ENCODE measurements at places on chromosomes 1 and 21. TPM values are rescaled to one million over a fixed set of nuclear protein-coding genes. Genes with fewer than 3 reads are reported as not detected.
A peak's percentile ranks its signal among the peaks of the same experiment; 100 is the strongest.

HNRNPCL4 gene
- total RNA-seq, result not detected

ABCA4 gene
- 1.0 TPM for total RNA-seq

HES3 gene
- total RNA-seq, result not detected

PTGFRN gene
- 37.7 TPM for total RNA-seq

DNA sequence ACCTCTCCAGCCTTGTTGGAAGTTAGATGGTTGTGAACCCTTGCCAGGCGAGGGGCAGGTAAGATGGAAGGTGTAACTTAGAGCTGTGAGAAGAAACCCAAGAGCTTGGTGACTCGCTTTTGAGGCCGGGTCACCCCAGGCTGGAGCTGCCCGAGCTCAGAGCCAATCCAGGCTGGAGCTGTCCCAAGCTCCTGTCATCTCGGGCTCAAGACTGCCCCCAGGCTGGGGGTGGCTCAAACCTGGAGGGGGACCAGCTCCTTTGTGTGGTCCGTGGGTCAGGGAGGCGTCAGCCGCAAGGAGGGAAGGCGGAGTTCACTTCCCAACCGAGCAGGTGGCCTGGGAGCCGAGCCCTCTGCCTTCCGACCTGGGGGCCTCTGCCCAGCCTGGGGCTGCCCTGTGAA is 2.0 kb downstream of the HUNK start:
- H3K36me3 ChIP-seq, result no peaks in the 10 kb centered on the region
- DNase-seq, result peak; percentile 45
- H3K4me1 ChIP-seq, result peaks cover 17% of the 10 kb centered on the region
- H3K27me3 ChIP-seq, result no peaks in the 10 kb centered on the region

GRCh38 chr1:231478811-231479210 is 49.7 kb upstream of the TSNAX start:
- no peaks in the 10 kb centered on the region for H3K27me3 ChIP-seq
- no peak overlapping the region for H3K4me3 ChIP-seq
- no peaks in the 10 kb centered on the region for H3K4me1 ChIP-seq
- H3K36me3 ChIP-seq, result no peaks in the 10 kb centered on the region

DNA sequence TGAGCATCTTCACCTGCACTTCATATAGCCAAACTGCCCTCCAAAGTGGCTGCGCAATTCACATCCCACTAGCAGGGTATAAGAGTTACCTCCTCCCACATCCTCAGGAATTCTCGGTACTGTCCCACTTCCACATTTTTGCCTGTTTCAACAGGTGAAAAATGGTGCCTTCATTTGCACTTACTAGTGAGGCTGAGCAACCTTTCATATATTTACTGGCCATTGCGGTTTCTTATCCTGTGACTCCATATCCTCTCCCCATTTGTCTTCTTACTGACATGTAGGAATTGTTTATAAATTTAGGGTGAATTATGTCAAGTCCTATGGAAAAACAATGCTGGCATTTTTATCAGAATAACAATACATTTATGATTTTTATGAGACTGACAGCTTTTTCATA is 61.9 kb downstream of the NIBAN1 start:
- H3K4me1 ChIP-seq, result no peaks in the 10 kb centered on the region
- no peaks in the 10 kb centered on the region for H3K36me3 ChIP-seq
- DNase-seq, result no peak
- H3K27ac ChIP-seq, result no peak overlapping the region

GRCh38 chr1:193265716-193266115 is 79.3 kb upstream of the B3GALT2 start:
- H3K27me3 ChIP-seq, result no peaks in the 10 kb centered on the region
- H3K4me3 ChIP-seq, result no peak overlapping the region
- H3K4me1 ChIP-seq, result no peaks in the 10 kb centered on the region
- H3K27ac ChIP-seq, result no peak overlapping the region
- DNase-seq, result no peak

DNA sequence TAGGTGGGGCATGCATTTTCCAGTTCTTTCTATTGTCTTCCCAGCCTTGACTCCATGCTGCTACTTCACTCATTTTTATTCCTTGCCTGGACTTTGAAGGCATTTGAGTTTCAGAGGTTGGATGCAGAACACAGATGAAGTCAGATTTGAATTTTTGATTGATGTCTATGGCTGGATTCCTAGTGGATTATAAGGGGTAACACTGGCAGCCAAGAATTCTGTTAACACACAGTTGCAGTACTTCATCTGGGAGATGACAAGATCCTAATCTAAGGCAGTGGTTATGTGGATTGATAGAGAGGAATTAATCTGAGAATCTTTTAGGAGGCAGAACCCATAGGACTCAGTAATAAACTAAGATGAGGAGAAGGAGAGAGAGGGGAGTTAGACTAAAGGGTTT is 439.0 kb upstream of the USP24 start:
- H3K27ac ChIP-seq, result no peak overlapping the region
- no peaks in the 10 kb centered on the region for H3K36me3 ChIP-seq
- no peak for DNase-seq
- no peak overlapping the region for H3K4me3 ChIP-seq
- no peaks in the 10 kb centered on the region for H3K27me3 ChIP-seq
- H3K4me1 ChIP-seq, result no peaks in the 10 kb centered on the region

JUN gene
- 289 TPM for total RNA-seq

IGSF21 gene
- total RNA-seq, result 0.12 TPM

- H3K4me1 ChIP-seq, result no peaks in the 10 kb centered on the region
- no peaks in the 10 kb centered on the region for H3K27me3 ChIP-seq
- H3K4me3 ChIP-seq, result no peak overlapping the region
- no peak for DNase-seq
- H3K36me3 ChIP-seq, result peaks cover 3% of the 10 kb centered on the region
These were observed 2.1 kb downstream of the SCCPDH start for GRCh38 chr1:246726255-246726679.

DNA sequence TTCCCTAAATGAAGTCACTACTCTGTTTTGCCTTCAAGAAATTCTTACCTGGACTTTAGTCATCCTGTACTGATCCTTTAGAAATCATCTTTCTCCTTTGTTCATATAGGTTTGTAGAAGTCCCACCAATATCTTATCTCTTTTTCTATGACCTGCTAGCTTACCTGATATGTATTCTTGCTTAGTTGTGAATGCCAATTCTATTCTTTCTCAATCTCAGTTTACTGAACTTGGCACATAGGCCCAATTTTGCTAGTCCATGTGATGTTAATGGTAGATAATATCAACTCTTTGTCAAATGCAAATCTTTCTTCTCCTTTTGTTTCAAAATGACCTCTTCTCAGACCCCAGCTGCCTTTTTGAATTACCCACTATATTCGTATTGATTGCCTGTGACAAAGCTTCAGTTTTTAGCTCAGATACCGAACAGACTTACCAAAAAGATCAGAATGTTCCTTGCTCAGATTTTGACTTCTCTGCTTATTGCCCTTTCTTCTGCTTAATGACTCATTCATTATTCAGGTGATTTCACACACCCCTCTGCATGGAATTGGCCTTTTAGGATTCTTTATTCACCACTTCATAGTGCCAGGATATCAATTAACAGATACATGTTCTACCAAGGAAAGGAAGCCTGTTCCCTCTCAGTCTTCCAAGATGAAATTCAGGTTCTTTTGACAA is 20.6 kb downstream of the IPO9 start:
- H3K4me3 ChIP-seq, result no peak overlapping the region
- no peaks in the 10 kb centered on the region for H3K36me3 ChIP-seq
- no peaks in the 10 kb centered on the region for H3K27me3 ChIP-seq
- DNase-seq, result no peak
- H3K27ac ChIP-seq, result peak overlapping the region; percentile 12

All from hepatocyte (in vitro differentiated cells).